Putamen (tissue), 1 donor: ENCODE measurements at places on chromosomes 12 and 14.

- no peak for DNase-seq
Measured at GRCh38 chr14:102495491-102496330, 13.9 kb downstream of the ANKRD9 start.

GRCh38 chr12:78241446-78241845 lies 410.8 kb downstream of the NAV3 start:
- no peak for DNase-seq

DNA sequence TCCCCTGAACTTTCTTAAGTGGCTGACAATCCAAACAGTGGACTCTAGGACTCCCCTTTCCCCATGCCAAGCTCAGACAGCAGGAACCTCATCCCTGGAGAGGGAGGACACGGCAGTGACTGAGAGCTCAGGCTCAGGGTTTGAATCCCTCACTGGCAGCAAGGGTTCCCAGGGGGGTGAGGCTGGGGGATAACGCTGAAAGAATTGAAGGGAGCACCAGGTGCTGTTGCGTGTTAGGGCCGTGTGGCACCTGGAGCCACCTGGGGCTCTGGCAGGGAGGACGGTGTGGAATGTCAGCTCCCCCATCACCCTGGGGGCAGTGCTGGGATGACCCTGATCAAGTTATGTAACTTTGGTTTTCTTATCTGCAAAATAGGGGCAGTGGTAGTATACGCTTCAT lies 40.1 kb downstream of the ANO2 start:
- DNase-seq: no peak

GRCh38 chr14:88937706-88938105 lies 113.3 kb downstream of the TTC8 start:
- DNase-seq: no peak

DNA sequence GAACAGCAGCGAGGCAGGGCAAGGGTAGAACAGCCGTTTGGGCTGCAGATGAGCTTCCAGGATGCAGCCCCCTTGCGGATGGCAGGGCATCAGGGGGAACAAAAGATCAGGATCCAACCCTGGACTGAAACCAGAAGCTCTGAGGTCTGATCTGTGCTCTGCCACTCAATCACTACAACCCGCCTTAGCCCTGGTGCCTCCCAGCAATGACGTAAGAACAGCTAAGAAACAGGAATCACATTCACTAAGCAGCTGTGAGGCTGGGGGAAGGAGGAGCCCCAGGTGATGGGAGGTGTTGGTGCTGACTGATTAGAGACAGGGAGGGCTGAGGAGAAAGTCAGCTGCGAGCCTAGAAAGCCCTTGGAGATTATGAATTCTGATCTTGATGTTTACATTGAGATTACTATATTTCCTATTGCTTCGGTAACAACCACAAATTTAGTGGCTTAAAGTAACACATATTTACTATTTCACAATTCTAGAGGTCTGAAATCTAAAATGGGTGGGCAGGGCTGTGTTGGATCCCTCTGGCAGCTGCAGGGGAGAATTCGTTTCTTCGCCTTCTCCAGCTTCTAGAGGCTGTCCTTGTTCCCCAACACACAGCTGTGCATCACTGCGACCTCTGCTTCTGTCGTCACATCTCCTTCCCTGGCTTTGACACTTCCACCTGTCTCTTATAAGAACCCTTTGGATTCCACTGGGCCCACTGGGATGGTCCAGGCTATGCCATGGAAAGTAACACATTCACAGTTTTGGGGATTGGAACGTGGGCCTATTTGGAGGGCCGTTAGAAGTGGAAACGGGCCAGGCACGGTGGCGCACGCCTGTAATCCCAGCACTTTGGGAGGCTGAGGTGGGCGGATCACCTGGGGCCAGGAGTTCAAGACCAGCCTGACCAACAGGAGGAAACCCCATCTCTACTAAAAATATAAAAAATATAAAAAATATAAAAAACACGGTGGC lies 6.1 kb upstream of the CD9 start:
- DNase-seq: no peak

- DNase-seq: no peak
Measured at GRCh38 chr12:51868821-51869495, 18.9 kb upstream of the ANKRD33 start.

DNA sequence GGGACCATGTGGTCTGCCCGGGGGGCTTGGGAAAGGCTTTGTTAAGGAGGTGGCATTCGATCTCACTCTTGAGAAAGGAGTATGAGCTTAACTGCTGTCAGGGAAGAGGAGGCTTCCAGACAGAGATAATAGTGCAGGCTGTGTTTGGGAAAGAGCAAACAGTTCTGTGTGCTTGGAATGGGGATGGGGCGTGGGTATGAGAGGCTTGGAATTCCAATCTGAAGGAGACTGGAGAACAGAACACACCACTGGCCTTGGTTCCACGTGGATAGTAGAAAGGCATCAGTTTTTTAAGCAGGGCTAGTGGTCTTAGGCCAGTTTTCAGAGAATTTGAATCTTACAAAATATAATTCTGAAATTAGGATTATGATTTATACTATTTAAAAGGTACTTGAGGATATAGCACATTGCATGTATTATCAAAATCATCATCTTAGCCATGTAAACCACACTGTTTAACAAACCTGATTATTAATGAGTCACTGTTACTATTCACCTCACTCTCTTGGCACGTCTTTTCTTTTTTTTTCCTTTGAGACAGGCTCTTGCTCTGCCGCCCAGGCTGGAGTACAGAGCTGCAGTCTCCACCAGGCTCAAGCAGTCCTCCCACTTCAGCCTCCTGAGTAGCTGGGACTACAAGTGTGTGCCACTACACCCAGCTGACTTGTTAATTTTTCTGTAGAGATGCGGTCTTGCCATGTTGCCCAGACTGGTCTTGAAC lies 38.5 kb upstream of the KCNK13 start:
- no peak for DNase-seq

DNA sequence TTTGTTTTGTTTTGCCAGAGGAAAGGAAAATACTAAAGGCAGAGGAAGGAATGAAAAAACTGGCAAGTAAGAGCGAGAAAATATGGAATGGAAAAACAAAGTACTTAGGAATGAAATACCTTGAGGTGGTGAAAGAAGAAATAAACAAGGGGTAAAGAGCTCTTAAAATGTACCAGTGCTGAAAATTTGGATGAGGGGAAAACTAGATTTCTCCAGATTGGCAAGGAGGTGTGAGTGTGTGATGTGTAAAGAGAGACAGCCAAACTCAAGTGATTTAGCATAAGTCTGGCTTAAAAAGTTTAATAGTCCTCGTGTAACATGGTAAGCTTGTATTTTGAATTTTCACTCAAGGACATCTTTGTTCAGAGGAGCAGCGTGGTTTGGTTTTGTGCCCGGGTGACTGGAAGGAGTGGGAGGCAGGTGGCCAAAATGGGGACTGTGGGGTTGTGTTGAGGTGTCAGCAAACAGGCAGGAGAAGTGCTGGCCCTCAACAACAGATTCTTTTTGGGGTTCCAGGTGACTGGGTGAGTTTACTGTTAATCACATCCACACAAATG lies 102.7 kb downstream of the DACT1 start:
- DNase-seq: peak; percentile 43

- DNase-seq: no peak
Measured at GRCh38 chr14:81459912-81460311, 59.8 kb upstream of the STON2 start.

- peak; percentile 5 for DNase-seq
Measured at GRCh38 chr14:49766839-49767238, 1.1 kb upstream of the KLHDC2 start.

DNA sequence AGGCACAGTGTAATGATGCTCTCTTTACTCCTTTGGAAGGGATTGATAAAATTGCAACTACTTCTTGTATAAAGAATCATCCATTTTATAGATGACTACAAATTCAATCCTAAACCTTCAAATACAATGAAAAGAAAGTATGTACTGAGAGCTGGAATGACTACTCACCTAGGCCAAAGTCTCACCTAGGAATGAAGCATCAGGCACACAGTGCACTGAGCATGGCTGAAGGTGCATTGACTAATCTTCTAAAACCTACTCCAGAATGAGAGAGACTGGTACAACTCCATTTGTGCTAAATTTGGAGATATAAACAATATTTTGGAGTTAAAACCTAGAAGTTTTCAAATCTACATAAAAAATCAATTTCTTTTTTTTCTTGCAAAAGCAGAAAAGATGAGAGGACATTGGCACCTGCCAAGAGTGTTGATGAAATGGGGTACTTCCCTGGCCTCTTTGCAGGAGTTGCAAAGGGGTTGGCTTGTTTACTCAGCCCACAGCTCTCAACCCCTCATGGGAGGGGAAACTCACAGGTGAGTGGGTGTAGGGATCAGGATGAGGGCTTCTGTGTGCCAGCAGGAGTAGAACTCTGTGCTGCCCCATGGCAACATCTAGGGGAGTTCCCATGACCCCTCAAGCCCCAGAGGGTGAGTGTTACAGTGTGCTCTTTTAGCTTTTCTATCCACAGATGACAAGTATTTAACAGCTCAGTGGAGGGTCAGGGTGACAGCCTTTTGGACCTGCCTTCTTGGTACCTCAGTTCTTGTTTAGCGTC lies 31.3 kb downstream of the CLECL1 start:
- DNase-seq: no peak

- no peak for DNase-seq
Measured at GRCh38 chr12:3552726-3553045, 61.7 kb downstream of the PRMT8 start.

DNA sequence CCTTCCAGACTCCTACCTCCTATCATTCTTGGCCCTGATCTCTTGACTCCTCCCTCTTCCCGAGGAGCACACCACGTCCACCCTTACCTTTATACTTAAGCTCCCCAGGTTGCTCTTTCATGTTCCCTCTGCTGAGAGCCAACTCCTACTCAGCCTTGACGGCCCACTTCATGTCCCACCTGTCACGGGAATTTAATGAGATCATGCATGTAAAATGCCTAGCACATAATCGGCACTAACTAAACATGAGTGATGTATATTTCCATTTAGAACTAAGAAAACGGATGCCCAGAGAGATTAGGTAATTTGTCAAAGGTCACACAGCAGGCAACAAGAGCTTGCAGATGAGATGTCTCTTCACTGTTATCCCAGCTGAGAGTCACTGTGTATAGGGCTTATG lies 45.1 kb downstream of the NOS1 start:
- no peak for DNase-seq

- DNase-seq: no peak
Measured at GRCh38 chr12:12171991-12172511, 94.8 kb downstream of the LRP6 start.

GRCh38 chr12:15494329-15495046 lies 172.2 kb downstream of the PTPRO start:
- DNase-seq: no peak

- DNase-seq: no peak
Measured at GRCh38 chr12:115443351-115443938, 759.5 kb upstream of the TBX3 start.

DNA sequence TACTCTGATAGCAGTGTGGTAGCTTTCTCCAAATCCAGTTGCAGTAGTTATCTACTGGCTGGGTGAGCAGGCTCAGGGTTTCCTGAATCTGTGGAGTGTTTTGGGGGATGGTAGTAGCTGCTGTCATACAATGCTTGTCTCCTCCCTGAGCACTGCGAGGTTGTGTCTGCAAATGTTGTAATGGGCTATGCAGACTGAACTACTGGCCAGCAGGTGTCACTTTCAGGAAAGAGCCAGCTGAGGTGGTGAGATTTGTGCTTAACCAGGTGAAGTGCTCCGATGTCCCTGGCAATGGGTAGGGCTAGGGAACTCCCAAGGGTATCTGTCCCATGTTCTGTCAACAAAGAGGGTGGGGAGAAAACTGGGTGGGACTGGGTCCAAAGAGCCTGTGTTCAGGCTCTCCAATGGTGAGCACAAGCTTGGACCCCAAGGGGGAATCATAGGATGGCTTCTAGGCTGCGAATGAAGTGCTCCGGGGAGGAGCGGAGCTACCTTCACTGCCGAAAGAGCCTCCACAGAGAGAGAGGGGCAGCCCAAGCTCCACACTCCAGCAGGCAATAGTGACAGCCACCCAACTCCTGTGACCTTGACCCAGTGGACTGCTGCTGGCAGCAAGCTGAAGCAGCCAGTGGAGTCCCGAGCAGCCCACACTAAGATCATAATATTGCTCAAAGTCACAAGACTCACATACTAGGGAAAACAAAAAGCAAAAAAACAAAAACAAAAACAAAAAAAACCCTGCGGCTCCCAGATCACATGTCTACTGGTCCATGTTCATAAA lies 1324.0 kb upstream of the USP15 start:
- DNase-seq: no peak

DNA sequence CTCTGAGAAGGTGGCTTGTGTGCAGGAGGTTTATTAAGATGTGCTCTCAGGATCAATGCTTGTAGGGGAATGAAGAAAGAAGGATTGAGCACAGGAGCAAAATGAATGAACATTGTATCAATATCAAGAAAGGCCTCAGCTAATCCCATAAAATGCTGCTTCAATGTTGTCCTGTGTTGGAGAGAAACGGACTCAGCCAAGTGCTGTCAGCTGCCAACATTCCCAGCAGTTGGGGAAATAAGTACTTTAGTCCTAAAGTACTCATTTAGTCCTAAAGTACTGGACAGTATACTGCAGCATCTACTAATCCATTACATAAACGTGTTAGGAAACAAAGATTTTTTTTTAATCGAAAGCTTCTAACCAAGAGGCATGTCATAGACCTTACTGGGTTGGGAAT lies 255.9 kb downstream of the SEC23A start:
- no peak for DNase-seq

DNA sequence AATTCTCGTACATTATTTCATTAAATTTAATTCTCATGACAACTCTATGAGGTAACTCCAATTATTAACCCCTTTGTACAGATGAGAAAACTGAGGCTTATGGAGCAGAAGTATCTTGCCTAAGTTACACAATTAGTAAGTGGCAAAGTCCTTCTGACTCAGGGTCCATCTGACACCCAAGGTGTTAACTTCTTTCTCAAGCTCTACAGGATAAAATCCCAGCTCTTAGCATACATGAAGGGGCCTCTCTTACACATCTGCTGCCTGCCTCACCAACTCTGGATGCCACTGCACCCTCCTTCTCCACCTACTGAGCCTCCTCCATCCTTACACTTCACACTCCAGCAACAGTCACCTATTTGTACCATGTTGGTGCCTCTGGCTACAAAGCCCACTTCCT lies 4.3 kb upstream of the KRT72 start:
- DNase-seq: no peak

DNA sequence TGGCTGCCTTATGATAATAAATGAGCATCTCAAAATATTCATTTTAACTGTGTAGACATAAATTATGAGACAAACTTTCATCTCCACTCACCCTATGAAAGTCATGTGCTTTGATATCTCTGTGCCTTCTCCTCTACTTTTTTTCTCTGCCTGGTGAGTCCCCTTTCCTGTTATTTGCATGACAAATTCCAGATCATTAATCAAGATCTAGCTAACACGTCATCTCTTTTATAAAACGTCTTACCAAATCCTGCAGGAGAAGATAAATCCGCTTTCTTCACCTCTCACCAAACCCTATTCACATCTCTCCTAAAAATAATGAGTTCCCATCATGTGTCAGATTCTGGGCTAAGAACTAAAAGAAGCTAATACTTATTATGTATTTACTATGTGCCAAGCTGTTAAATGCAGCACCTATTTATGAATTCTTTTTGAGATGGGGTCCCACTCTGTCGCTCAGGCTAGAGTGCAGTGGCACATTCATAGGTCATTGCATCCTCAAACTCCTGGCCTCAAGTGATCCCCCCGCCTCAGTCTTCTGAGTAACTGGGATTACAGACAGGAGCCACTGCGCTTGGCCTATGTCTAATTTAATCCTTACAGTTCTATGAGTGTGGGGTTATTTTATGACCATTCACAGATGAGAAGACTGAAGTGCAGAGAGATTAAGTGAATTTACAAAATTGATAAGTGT lies 26.7 kb downstream of the SPX start:
- DNase-seq: no peak
